ENCODE measurements at places on chromosomes 7 and 10. TPM values are rescaled to one million over a fixed set of nuclear protein-coding genes. Genes with fewer than 3 reads are reported as not detected.

Gene GIMAP5
- total RNA-seq = 136 TPM

Gene GJC3
- total RNA-seq = not detected

Gene LARP4B
- 242 TPM for total RNA-seq

Gene FZD8
- total RNA-seq = 0.73 TPM

Gene HOGA1
- not detected for total RNA-seq

Gene GPR15LG
- not detected for total RNA-seq

Gene SLC16A12
- total RNA-seq = not detected

Gene RHOBTB1
- 0.64 TPM for total RNA-seq

Gene FLNC
- total RNA-seq = not detected

Gene CYP2E1
- 0.71 TPM for total RNA-seq

Gene LRRC61
- 16.1 TPM for total RNA-seq

Gene GTF2IRD1
- total RNA-seq = not detected

Gene CLCN1
- not detected for total RNA-seq

Gene PLXNA4
- 0.14 TPM for total RNA-seq

Gene MRLN
- total RNA-seq = not detected

Gene PNLIP
- total RNA-seq = not detected

Gene COL13A1
- total RNA-seq = not detected

- no peak for DNase-seq
- H3K4me1 ChIP-seq = no peaks in the 10 kb centered on the region
- H3K4me3 ChIP-seq = no peak overlapping the region
- H3K36me3 ChIP-seq = no peaks in the 10 kb centered on the region
- no peaks in the 10 kb centered on the region for H3K27me3 ChIP-seq
Observed at GRCh38 chr7:117896339-117896738, 23.1 kb upstream of the CTTNBP2 start.

DNA sequence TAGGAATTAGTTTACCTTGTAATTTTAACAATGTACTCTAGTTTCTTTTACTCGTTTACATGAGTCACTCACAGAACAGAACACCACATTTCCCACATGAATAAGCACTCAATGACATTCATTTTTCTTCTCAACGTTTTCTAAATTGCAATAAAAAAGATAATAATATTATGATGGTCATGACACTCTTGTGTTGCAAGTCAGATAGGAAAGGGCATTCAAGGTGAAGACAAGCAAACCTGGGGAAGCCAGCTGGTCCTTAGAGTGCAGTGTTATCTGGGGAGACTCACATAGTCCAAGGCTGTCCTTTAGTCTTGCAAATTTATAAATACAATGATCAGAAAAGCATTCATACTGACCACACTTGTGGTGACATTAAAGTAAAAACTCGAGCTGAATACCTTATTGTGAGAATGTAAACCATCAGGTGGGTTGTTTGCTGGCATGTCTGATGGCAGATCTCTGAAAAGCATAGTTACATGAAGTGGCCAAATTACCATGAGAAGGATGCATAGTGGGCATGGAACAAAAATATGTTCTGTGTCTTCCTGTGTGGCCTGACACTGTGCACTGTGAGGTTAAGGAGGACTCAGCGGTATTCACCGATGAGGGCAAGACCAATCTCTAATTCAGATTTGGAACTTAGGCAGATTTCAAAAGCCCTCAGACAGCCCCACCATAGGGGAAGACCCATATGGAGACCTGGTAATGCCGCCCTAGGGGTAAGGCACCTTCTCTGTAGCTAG, 158.9 kb upstream of the ASAH2 start:
- no peaks in the 10 kb centered on the region for H3K27me3 ChIP-seq
- H3K36me3 ChIP-seq = no peaks in the 10 kb centered on the region
- H3K4me1 ChIP-seq = peaks cover 42% of the 10 kb centered on the region

- peaks cover 11% of the 10 kb centered on the region for H3K27me3 ChIP-seq
- no peak for DNase-seq
- H3K36me3 ChIP-seq = no peaks in the 10 kb centered on the region
- H3K4me1 ChIP-seq = no peaks in the 10 kb centered on the region
- H3K27ac ChIP-seq = no peak overlapping the region
Observed at GRCh38 chr7:26928703-26929347, 64.4 kb upstream of the SKAP2 start.

- no peaks in the 10 kb centered on the region for H3K4me1 ChIP-seq
- no peak overlapping the region for H3K27ac ChIP-seq
- no peaks in the 10 kb centered on the region for H3K36me3 ChIP-seq
- no peak overlapping the region for H3K4me3 ChIP-seq
- no peak for DNase-seq
- H3K27me3 ChIP-seq = no peaks in the 10 kb centered on the region
Observed at GRCh38 chr7:54841772-54842697, 83.0 kb upstream of the SEC61G start.

- H3K27me3 ChIP-seq = peaks cover 2% of the 10 kb centered on the region
- H3K36me3 ChIP-seq = no peaks in the 10 kb centered on the region
- no peaks in the 10 kb centered on the region for H3K4me1 ChIP-seq
- no peak overlapping the region for H3K27ac ChIP-seq
Observed at GRCh38 chr7:19491371-19491770, 217.5 kb downstream of the POLR1F start.

DNA sequence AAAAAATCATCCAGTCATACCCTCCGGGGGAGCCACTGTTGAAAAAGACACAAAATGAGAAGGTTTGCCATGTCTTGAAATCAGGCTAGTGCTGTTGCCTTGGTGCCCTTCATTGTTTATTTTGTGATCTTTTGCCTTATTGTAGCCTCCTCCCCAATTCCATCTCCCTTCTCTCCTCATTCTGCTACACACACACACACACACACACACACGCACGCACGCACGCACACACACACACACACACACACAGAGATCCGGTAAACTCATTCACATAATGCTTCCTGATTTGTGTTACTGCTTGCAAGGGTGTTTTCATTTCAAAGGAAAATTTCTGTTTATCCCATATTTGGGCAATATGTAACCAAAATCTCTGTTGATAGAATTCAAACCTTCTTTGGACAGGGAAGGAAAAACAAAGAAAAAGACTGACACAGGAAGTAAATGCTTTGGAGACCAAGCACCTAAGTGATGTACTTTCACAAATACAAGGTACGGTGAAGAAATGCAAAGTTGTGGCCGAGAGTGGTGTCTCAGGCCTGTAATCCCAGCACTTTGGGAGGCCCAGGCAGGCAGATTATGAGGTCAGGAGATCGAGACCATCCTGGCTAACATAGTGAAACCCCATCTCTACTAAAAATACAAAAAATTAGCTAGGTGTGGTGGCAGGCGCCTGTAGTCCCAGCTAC, 141.1 kb upstream of the CDK13 start:
- H3K4me1 ChIP-seq = no peaks in the 10 kb centered on the region
- H3K27me3 ChIP-seq = peaks cover 23% of the 10 kb centered on the region
- no peaks in the 10 kb centered on the region for H3K36me3 ChIP-seq
- DNase-seq = no peak

GRCh38 chr7:12328888-12329770, 74.5 kb downstream of the VWDE start:
- peaks cover 3% of the 10 kb centered on the region for H3K27me3 ChIP-seq
- no peaks in the 10 kb centered on the region for H3K4me1 ChIP-seq
- no peak for DNase-seq
- no peak overlapping the region for H3K27ac ChIP-seq

DNA sequence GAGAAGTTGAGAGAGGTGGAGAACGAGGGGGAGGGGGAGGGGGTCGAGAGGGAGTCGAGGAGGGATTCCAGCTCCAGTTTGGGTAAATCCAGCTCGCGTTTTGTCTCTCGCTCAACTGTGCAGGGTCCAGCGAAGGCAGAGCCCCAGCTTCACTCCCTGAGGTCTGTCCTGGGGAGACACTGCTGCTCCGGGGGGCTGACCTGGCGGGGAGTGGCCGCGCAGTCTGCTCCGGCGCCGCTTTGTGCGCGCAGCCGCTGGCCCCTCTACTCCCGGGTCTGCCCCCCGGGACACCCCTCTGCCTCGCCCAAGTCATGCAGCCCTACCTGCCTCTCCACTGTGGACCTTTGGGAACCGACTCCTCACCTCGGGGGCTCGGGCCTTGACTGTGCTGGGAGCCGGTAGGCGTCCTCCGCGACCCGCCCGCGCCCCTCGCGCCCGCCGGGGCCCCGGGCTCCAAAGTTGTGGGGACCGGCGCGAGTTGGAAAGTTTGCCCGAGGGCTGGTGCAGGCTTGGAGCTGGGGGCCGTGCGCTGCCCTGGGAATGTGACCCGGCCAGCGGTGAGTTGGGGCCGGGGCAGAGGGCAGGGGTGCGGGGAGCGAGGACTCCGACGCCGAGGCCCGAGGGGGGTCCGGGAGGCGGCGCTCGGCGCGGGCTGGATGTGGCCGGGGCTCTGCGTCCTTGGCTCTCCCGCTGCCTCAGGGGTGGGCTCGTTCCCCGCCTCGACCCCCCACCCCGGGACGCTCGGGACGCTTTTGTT, at the start of gene TET1:
TSS of gene TET1 (plus strand) at position 152 of the 757 bp plus-strand sequence. CDS start 12,002 bp downstream, outside the sequence.
- no peaks in the 10 kb centered on the region for H3K36me3 ChIP-seq
- DNase-seq = no peak
- H3K4me1 ChIP-seq = peaks cover 18% of the 10 kb centered on the region
- H3K4me3 ChIP-seq = peak within 1 kb of the TSS; percentile 70

- no peak for DNase-seq
- H3K27me3 ChIP-seq = no peaks in the 10 kb centered on the region
- no peak overlapping the region for H3K4me3 ChIP-seq
- H3K27ac ChIP-seq = no peak overlapping the region
- H3K36me3 ChIP-seq = no peaks in the 10 kb centered on the region
Observed at GRCh38 chr10:107540981-107541380, 376.5 kb upstream of the SORCS1 start.

DNA sequence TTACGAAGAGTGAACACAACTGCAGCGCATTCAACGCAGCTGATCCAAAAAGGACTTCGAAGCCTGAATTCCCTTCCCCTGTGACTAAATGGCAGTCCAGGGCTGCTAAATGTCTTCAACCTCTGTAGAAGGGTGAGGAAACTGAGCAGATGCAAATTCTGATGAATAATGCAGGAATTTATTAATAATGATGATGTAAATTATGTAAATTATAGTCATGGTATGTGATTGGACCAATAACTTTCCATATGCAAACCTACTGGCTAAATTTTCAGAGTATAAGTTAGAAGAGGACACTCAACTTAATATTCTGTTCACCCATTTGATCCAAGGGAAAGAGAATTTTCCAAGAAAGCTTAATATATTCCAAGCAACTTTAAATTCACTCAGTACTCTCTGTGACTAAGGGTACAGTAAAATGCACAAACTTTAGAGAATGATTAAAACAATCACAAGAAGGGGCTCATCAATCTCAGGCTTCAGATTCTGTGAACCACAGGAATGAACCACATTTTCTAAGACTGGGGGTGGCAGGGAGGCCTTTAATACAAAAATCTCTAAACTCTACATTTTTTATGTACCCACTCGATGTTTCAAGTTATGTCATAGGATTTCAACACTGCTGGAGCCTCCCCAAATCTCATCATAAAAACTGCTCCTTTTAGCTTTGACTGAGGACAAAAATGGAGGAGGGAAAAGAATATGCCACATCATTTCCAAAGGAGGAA, 3.5 kb downstream of the FGFR2 start:
- H3K27ac ChIP-seq = no peak overlapping the region
- DNase-seq = no peak
- peaks cover 48% of the 10 kb centered on the region for H3K27me3 ChIP-seq
- peaks cover 5% of the 10 kb centered on the region for H3K36me3 ChIP-seq
- peaks cover 5% of the 10 kb centered on the region for H3K4me1 ChIP-seq
- no peak overlapping the region for H3K4me3 ChIP-seq

DNA sequence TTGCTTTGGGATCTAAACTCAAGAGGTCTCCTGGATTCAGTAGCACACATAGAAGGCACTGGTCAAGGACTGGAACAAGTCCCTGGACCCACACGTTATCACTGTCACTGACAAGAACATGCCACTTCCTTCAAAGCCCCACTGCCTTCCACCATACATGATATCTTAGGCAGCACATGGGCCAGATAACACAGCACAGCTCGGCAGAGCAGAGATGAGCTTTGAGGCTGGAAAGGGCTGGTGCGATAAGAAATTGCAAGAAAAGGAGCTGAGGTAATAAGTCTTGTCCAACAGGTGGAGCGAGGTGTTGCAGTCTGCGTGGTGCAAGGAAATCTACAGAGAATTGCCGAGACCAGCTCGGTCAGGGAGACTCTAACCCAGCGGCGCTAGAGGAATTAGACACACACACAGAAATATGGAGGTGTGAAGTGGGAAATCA, 139.8 kb upstream of the CDK13 start:
- H3K27ac ChIP-seq = no peak overlapping the region
- no peaks in the 10 kb centered on the region for H3K4me1 ChIP-seq
- DNase-seq = no peak
- peaks cover 23% of the 10 kb centered on the region for H3K27me3 ChIP-seq

GRCh38 chr7:111137296-111138192, 46.6 kb downstream of the LRRN3 start:
- peak; percentile 58 for DNase-seq
- peak overlapping the region; percentile 87 for H3K27ac ChIP-seq
- peak overlapping the region; percentile 74 for H3K4me3 ChIP-seq
- H3K27me3 ChIP-seq = no peaks in the 10 kb centered on the region
- H3K36me3 ChIP-seq = no peaks in the 10 kb centered on the region

- no peaks in the 10 kb centered on the region for H3K36me3 ChIP-seq
- no peaks in the 10 kb centered on the region for H3K27me3 ChIP-seq
- no peak overlapping the region for H3K27ac ChIP-seq
Observed at GRCh38 chr10:103708627-103709288, 146.6 kb downstream of the SH3PXD2A start.

DNA sequence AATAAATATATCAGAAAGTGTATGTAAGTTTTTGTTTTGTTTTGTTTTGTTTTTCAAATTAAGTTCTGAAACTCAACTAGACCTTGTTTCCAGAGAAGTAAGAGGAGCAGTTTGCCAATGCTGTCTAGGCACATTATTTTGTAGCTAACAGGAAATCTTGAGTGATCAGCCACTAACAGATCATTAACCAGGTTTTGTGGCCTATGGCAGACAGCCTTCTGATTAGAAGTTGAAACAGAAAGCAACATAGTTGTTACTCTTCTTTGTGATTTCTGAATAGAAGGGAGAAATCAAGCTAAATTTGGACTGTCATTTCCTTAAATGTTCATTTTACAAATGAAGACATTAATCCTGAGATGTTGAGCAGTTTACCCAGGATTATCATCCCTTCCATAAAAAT, 142.6 kb downstream of the PLXDC2 start:
- peak overlapping the region; percentile 60 for H3K4me3 ChIP-seq
- no peaks in the 10 kb centered on the region for H3K27me3 ChIP-seq
- DNase-seq = no peak
- peak overlapping the region; percentile 94 for H3K27ac ChIP-seq
- no peaks in the 10 kb centered on the region for H3K36me3 ChIP-seq
- peaks cover 10% of the 10 kb centered on the region for H3K4me1 ChIP-seq

DNA sequence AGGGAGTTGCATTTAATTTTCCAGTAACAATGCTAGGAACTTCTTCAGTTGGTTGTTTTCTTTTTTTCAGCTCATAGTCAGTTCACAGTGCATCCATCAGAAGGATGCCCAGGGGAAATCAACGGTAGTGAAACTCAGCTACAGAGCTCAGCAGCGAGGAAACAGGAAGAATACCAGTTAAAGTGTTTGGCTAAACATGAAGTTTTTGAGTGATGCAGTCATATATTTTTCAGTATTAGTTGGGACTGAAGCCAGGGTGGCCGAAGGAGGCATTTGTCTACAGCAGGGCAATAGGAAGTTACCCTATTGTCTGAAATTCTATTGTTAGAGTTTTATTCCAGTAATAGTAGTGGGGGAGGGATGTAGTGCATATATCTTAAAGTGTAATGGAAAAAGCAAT, 45.3 kb upstream of the MALRD1 start:
- H3K4me3 ChIP-seq = no peak overlapping the region
- H3K27me3 ChIP-seq = no peaks in the 10 kb centered on the region
- DNase-seq = no peak
- H3K36me3 ChIP-seq = no peaks in the 10 kb centered on the region

- no peaks in the 10 kb centered on the region for H3K36me3 ChIP-seq
- H3K4me1 ChIP-seq = no peaks in the 10 kb centered on the region
- DNase-seq = no peak
- H3K27ac ChIP-seq = no peak overlapping the region
- H3K4me3 ChIP-seq = no peak overlapping the region
- H3K27me3 ChIP-seq = no peaks in the 10 kb centered on the region
Observed at GRCh38 chr7:121109145-121109544, 120.6 kb downstream of the CPED1 start.
